ENCODE measurements at places on chromosomes 2 and 18. TPM values are rescaled to one million over a fixed set of nuclear protein-coding genes. Genes with fewer than 3 reads are reported as not detected.
A peak's percentile ranks its signal among the peaks of the same experiment; 100 is the strongest.

GRCh38 chr2:165454905-165455304 is 14.6 kb upstream of the CSRNP3 start:
- DNase-seq: no peak

DNA sequence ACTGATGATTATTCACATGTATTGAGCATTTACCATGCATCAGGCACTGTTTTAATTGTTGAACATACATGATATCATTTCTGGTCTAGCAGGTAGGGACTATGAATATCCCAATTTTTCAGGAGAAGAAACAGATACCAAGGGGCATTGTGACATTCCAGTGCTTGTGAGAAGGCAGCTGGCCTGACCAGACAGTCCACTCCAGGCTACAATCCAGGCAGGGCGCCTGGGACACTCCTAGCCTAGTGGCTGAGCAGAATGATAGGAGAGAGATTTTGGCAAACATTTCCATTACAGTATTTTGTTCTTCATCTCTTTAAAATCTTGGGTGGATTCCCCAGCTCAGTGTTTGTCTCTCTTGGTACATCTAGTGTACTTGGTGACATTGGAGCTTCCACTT is 24.9 kb downstream of the ZNF892 start:
- no peak for DNase-seq

- DNase-seq: no peak
Observed at GRCh38 chr2:8831516-8831915, 5.9 kb downstream of the KIDINS220 start.

DNA sequence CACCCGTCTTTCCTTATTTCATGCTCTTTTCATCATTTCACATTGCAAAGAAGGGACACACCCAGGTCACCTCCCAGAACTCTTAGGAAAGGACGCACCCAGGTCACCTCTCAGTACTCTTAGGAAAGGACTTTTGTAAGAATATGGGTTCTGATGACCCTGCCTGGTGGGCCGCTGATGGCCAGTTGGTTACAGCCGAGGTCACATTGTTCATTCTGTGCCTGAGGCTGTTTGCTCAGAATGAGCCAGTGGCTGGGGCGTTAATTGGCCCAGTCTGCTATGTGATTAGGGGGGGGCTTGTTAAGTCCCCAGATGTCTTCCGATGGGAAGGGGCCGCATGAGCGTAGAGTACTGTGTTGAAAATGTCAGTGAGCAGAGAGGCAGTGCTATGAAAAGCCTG is 9.4 kb downstream of the MLPH start:
- no peak for DNase-seq

- no peak for DNase-seq
Observed at GRCh38 chr2:29502460-29502911, 387.3 kb downstream of the CLIP4 start.

DNA sequence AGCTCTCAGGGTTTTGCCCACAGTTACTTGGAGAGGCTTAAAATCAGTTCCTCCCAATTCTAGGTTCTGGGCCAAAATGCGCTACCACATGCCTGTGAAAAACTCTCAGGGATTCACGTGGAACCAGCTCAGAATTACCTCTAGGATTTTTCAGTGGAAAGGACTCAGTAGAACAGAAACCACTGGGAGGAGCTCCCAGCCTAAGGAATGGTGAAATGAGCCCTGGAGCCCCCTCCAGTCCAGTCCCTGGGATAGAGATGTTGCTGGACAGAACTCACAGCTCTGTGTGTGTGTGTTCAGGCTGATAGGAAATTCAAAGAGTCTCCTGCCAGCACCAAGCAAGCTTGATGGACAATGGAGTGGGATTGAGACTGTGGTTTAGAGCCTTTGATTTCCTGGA is 21.1 kb upstream of the SLC9A4 start:
- no peak for DNase-seq

- no peak for DNase-seq
Observed at GRCh38 chr18:26017929-26018328, 72.5 kb downstream of the SS18 start.

DNA sequence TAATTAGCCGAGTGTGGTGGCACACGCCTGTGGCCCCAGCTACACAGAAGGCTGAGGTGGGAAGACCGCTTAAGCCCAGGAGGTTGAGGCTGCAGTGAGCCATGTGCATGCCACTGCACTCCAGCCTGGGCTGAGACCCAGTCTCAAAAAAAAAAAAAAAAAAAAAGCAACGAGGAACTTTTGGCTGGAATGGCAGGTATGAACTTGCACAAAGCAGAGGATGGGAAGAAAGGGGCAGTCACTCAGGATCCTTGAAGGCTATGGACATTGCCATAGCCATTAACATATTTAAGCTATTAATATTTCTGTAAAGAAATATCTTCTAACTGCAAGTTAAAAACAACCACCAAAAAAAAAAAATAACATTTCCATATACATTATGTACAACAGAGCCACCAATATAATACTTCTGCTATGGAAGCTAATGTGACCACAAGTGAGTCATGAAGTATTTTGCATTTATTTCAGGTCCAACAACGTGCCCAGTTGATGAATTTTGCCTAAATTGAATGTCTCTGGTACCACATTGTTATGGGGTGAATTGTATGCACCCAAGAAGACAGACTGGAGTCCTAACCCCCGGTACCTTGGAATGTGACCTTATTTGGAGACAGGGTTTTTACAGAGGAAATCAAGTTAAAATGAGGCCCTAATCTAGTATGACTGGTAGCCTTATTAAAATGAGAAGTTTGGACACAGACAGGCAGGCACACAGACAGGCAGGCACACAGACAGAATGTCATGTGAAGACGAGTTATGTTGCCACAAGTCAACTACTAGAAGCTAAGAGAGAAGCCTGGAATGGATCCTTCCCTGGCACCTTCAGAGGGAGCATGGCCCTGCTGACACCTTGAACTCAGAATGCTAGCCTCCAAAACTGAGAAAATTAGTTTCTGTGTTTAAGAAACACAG is 102.8 kb downstream of the RBMS1 start:
- no peak for DNase-seq

GRCh38 chr18:24198461-24198860 is 59.6 kb downstream of the CABYR start:
- DNase-seq: no peak

GRCh38 chr2:216700781-216701180 is 5.4 kb upstream of the IGFBP5 start:
- no peak for DNase-seq

- DNase-seq: no peak
Observed at GRCh38 chr2:123164216-123164615, 860.9 kb upstream of the CNTNAP5 start.

- DNase-seq: no peak
Observed at GRCh38 chr2:207217442-207217841, 51.7 kb upstream of the KLF7 start.

GRCh38 chr18:63016270-63016669 is 300.9 kb downstream of the PHLPP1 start:
- peak; percentile 57 for DNase-seq

DNA sequence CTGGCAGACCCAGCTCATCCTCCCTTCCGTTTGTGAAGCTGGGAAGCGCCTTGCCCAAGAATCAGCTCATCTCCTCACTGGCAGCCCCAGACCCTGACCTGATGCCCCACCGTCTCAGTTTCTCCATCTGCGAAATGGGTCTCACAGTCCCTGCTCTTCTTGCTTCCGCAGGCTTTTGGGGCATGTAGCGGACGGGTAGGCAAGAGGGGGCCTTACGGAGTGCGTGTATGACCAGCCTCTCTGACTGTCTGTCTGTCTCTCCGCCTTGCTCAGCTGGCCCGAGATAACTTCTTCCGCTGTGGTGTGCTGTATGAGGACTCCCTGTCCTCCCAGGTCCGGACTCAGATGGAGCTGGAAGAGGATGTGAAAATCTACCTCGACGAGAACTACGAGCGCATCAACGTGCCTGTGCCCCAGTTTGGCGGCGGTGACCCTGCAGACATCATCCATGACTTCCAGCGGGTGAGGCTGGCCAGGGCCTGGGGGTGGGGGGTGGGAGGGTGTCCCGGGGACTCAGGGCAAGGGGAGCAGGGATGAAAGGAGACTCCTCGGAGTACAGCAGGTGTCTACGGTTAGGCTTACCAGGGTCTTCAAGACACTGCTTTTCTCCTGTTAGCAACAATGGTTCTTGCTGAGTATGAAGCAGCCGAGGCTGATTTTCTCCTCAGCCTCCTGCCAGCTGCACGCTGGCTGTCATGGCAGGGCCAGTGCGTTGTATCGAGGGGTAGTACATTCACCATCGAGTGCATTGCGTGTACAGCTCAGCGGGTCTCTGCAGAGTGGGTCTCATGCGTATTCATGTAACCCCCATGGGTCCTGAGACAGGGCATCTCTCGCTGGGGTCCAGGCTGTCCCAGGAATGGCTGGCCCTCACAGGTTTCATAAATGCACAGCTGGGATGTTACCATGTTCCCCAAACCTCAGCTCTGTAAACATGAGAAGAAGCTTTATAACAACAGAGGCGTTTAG is 10.9 kb downstream of the ITM2C start:
- no peak for DNase-seq

DNA sequence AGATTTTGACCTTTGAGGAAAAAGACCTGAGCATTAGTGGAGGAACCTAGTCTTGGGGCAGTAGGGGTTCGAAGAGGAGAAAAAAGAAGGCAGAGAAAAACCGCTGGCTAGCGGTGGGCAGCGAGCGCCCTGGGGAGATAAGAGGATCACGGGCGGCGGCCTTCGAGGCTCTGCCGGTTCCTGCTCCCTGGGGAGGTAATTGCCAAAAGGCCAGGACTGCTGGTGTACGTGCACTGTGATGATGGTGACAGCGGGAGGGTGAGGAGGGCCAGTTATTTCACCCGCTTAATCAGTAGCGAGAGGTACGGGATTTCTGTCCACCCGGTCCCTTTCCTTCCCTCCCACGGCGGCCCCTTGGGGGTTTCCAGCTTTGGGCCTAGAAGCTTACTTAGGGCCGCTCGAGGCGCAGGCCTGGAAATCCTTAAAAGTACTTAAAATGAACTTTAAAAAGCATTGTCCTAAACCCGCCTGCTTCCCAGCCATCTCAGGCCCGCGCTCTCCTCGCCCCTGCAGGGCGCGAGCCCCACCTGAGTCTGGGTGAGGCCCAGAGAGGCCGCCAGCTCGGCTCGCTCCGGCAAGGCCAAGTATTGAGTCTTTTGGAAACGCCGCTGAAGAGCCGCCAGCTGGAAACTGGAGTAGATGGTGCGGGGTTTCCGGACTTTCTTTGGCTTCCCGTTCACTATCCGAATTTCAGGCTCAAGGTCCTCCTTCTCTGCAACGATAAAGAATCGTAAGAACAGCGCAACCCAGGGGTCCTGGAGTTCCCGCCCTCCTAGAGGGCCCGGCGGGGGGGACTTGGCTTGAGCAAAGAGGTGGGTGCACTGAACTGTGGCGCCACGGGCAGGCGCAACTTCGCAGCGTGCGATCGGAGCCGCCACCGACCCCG is 1.5 kb downstream of the DLX2 start:
- DNase-seq: no peak

DNA sequence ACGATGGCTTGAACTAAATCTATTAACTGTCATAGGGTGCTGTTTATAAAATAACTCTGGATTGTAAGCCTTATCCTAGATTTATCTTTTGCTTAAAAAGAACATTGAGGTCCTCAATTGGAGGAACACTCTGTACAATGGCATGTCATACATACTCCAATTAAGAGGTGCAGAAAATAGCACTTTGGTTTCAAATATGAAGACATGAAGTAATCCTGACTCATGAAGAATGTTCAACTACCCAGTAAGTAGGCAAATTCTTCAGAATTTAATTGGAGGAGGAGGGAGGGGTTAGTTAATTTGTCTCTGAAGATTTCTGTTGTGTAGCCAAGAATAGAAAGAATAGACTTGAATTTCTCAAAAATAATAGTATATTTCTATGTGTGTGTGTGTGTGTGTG is 36.1 kb downstream of the DCC start:
- DNase-seq: no peak

Gene IL37
- total RNA-seq: 0.99 TPM

Gene DUSP19
- 2.0 TPM for total RNA-seq

Gene SKOR2
- not detected for total RNA-seq

Gene MC5R
- total RNA-seq: not detected

Gene MROH2A
- total RNA-seq: not detected

Gene CCDC150
- 10.3 TPM for total RNA-seq

Gene UBR3
- total RNA-seq: 38.4 TPM

Gene STPG4
- 0.21 TPM for total RNA-seq

Gene NEU2
- not detected for total RNA-seq

Gene SLC40A1
- total RNA-seq: 183 TPM
